ENCODE measurements at places on chromosomes 12 and 14.

DNA sequence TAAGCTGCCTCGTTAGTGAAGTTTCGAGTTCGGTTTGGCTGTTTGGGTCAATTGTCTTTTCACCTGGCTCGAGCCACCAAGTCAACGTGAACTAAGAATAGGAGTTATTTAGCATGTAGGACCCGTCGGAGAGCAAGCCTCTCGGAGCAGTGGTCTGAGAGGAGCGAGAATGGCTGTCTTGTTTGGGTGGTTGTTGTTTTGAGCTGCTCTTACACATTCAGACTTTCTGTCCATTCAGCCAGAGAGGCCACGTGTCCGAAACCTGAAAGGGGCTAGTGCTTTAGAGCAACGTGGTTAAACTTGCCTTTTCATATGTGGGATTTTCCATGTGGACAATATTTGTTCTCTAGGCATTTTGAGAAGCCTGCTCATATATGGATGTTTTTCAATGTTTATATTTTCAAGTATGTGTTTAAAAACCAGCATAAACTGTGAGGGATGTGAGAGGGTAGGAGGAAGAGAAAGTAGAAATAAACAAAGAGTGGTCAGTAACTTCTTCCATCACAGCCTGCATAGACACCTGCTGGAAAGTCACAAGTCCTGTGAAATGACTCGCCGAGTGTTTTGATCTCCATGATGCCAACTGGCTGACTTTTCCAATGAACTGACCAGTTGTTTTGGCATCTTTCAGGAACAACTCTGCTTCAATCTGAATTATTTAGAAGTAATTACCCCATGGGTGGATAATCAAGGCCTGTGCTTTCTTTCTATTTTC is 221.0 kb downstream of the ASCL1 start:
- no peak for DNase-seq

- peak; percentile 47 for DNase-seq
Measured at GRCh38 chr12:65961190-65962035, 137.1 kb downstream of the HMGA2 start.

GRCh38 chr14:93036652-93037345 is 78.9 kb downstream of the ITPK1 start:
- peak; percentile 29 for DNase-seq

GRCh38 chr12:78323226-78323625 is 492.5 kb downstream of the NAV3 start:
- no peak for DNase-seq

DNA sequence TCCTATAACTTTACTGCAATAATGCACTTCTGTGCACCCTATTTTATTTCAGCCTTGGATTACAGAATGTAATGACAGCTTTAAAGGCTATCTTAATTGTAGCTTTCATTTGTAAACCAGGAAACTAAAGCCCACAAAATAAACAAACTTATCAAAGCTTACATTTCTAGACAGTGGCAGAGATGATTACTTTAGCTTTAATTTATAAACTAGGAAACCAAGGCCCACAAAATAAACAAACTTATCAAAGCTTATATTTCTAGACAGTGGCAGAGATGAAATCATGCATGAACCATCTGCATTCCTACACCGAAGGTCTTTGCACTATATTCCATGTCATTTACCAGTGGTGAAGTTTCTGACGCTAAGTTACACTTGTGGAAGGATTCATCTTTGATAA is 74.4 kb downstream of the PRKD1 start:
- DNase-seq: no peak

GRCh38 chr12:28127455-28127854 is 62.8 kb upstream of the CCDC91 start:
- no peak for DNase-seq

DNA sequence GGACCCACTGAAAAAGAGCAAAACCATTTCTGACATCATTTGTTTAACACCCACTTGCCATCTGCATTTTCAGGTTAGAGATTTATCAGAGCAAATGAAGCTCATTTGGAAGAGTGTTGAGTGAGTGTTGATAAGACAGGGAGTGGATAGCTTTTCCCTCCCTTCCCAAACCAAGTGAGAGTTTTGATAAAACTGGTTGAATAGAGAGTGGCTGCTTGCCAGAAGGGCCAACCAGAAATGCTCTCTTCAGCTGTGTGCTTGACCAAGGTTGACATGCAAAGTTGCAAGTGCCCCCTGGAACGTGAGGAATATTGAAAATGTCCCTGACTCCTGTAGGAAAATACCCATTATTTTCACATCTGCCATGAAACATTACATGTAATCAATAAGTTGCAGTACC is 1487.0 kb upstream of the FLRT2 start:
- no peak for DNase-seq

GRCh38 chr12:88644946-88645702 is 64.9 kb upstream of the KITLG start:
- DNase-seq: no peak

GRCh38 chr14:23364164-23365035 is 572 bp downstream of the EFS start:
- DNase-seq: no peak

DNA sequence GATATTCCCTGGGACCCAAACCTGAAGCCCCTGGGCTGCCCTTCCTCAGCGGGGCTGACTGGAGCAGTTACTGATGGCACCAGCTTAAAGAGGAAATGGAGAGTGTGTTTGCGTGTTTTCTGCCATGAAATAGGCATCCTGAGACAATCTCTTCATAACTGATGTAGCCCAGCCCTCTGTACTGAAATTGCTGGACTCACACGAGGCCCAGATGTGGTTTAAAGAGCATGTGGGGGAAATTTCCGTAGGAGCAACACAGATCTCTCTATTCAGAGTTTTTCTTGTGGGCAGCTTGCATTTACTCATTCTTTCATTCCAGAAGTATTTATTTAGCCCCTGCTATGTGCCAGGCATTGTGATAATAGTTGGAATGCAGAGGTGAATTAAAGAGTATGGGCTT is 782.1 kb upstream of the TBX3 start:
- DNase-seq: no peak

GRCh38 chr12:119151445-119152026 is 27.2 kb upstream of the HSPB8 start:
- no peak for DNase-seq

DNA sequence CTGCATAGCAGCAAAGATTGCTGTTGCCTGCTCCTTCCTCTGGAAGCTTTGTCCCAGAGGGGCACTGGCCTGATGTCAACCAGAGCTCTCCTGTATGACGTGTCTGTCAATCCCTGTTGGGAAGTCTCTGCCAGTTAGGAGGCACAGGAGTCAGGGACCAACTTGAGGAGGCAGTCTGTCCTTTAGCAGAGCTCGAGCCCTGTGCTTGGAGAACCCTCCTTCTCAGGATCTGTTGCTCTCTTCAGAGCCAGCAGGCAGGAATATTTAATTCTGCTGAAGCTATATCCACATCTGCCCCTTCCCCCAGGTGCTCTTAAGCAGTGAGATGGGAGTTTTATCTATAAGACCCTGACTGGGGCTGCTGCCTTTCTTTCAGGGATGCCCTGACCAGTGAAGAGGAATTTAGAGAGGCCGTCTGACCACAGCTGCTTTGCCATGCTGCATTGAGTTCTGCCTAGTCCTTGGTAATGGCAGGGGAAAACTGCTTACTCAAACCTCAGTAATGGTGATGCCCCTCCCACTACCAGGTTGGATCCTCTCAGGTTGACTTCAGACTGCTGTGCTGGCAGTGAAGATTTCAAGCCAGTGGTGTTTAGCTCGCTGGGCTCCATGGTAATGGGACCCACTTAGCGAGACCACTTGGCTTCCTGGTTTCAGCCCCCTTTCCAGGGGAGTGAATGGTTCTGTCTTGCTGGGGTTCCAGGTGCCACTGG is 218.6 kb upstream of the SLC38A2 start:
- no peak for DNase-seq

DNA sequence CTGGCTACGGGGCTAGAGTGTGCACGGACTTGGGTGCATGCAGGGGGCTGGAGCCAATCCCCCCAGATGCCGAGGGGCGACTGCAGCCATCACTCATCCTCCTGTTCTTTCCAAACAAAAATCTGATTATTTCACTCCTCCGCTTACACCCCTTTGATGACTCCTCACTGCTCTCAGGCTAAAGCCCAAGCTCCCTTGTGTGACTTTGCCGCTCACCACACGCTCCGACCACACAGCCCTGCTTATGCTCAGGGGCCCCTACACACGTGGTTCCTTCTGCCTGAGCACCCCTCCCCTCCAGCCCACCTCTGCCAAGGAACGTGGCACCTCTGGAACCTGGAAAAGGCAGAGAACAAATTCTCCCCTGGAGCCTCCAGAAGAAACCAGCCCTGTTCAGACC is 13.7 kb downstream of the CHFR start:
- DNase-seq: no peak

DNA sequence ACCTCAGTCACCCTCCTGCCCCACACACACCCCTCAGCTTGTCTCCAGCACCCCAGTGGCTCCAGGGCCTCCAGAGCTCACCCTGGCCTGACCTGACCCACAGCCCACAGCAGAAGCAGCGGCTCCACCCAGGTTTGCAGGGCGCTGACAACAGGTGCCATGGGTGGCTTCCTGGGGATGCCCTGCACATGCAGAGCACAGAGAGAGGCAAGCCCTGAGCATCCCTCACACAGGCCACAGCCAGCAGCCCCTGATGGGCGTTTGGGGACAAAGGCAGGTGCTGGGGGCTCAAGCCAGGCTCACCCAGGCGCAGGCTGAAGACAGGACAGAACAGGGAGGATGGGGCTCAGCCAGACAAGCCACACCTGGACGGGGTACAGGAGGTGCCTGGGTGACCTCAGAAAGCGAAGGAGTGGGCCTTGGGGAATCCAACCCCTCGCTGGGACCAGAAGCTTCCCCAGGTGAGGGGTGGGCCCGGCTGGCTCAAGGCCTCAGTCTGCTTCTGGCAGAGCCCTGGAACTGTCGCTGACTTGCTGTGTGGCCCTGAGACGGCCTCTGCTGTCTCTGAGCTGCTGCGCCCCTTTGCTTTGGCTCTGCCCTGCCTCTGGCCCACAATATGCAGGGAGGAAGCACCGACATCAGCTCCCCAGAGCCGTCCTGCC is 10.6 kb downstream of the ARL6IP4 start:
- DNase-seq: no peak

- DNase-seq: no peak
Measured at GRCh38 chr14:67457782-67458181, 30.7 kb downstream of the TMEM229B start.

GRCh38 chr12:26088998-26089397 is 35.8 kb downstream of the BHLHE41 start:
- no peak for DNase-seq

- DNase-seq: no peak
Measured at GRCh38 chr14:24632336-24632735, 1.7 kb downstream of the GZMB start.

DNA sequence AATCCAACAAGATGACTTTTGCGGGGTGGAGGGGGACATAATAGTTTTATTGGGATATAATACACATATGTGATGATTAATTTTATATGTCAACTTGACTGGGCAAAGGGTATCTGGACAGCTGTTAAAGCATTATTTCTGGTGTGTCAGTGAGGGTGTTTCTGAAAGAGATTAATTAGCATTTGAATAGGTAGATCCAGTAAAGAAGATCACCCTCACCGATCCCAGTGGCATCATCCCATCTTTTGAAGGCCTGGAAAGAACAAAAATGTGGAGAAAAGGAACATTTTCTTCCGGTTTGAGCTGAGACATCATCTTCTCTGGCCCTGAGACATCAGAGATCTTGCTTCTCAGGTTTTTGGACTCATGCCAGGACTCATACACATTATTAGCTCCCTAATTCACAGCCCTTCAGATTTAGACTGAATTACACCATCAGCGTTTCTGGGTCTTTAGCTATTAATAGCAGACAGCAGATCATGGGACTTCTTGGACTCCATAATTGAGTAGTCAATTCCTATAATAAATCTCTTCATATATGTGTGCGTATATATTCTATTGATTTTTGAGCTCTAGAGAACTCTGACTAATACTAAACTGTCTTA is 283.6 kb downstream of the PCNX1 start:
- no peak for DNase-seq

DNA sequence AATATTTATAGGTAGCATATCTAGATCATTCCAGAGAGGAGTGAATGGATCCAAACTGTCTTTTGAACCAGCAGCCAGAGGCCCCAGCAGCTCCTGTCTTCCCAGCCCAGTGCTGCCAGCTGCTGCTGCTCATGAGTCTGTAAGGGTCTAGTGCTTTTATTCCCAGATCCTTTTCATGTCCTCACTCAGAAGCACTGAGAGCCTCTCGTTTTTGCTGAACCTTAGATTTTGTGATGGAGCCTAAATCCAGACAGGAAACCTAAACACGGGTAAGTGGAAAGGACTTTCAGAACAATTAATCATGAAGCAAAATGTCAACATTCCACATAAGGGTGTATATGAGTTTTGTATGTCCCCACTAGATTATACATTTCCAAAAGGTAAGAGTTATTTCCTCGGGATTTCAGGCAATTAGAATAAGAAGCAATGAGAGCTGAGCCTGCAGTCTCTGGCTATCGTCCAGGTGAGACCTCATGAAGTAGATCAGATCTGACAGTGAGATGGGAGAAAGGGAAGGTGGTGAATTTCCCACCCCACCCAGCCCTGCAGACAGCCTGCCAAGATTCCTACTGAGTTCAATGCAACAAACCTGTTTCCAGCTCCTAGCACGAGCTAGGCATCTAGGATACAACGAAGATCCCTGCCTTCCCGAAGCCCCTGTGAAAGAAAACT is 84.4 kb downstream of the NINJ2 start:
- DNase-seq: no peak

DNA sequence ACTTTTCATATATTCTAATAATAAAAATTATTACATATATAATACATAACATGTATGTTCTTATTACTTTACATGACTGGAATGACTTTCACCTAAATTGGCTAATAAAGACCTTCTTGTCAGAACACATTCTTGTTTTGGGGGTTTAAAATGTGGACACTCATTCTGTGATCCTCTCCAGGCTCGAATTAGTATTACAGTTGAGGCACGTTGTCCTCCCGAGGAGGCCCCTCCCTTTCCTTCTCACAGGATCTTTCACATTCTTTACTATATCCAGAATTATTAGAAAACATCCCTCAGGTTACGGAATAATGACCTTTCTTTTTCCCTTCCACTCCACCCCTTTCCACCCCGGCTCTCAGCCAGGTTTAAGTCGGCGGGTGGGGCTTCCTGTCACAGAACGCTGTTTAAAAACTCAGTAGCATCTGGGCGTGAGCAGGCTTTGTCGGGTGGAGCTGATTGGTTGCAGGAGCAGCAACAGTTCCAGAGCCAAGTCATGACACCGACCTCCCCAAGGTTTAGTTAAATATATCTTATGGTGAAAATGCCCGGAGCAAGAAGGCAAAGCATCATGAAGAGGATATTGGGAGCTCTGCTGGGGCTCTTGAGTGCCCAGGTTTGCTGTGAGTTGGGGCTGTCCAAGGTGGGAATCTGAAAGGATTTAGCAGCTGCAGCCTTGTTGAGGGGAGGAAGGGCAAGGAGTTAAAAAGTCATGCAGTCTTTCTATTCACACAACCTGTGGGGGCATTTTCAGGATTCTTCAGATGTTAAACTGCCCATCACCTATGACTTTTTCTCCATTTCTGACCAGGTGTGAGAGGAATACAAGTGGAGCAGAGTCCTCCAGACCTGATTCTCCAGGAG is 396.7 kb upstream of the OR4E1 start:
- peak; percentile 26 for DNase-seq

GRCh38 chr12:93884794-93885460 is 207.8 kb downstream of the CRADD start:
- DNase-seq: no peak

GRCh38 chr12:98227162-98227561 is 288.2 kb upstream of the TMPO start:
- peak; percentile 7 for DNase-seq

- DNase-seq: no peak
Measured at GRCh38 chr12:62642486-62642885, 175.9 kb downstream of the MON2 start.

All from dermis microvascular lymphatic vessel endothelial cell (primary cell).